ENCODE measurements at places on chromosomes 5 and 9.

- DNase-seq = no peak
Measured at GRCh38 chr5:88732181-88732633, 150.8 kb downstream of the MEF2C start.

GRCh38 chr5:91109634-91110033 is 273.5 kb downstream of the ARRDC3 start:
- DNase-seq = no peak

GRCh38 chr9:32644698-32645097 is 9.2 kb upstream of the TAF1L start:
- no peak for DNase-seq

GRCh38 chr9:123655681-123656423 is 274.1 kb downstream of the DENND1A start:
- no peak for DNase-seq

DNA sequence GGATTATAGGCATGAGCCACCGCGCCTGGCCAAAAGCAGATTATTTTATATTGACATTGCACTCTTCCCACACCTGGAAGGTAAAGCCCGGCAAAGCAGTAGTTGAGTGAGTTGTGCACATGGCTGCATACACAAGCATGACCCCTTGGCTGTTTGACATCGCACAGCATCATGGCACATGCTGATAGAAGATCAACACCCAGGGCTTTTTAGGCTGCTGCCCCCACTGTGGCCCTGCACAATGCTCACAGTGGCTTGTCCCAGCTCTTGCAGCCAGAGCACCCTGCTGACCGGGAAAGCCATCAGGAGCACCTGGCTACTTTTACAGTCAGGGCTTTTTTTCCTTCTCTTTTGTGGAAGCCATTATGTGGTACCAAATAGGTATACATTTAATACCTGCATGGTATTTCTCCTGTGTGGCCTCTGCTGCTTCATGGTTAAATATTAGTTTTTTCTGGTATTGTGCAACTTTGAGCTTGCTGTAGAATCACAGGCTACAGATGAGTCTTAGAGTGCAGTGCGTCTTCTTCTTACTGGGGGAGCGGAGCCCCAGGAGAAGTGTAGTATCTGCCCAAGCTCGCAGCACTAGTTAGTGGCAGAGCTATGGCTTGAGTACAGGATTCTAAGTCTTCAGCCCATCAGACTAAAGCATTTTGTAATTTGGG is 264.5 kb downstream of the AOPEP start:
- no peak for DNase-seq

DNA sequence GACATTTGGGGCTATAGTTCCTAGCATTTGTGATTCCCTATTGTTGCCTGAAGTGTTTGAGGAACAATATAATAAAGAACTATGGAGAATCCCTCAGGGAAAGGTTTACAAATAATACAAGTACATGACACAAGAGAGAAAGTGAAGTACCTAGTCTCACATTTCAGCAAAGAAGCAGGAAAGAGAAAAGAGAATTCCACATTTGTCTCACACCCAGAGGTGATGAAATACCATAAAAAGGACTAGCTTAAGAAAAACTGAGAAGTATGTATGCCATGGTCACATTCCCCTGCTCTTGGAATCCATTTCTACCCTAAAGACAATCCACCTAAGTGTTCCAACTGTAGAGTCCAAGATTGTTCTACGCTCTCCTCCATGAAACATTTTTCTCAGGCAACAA is 79.0 kb upstream of the TARS1 start:
- DNase-seq = no peak

DNA sequence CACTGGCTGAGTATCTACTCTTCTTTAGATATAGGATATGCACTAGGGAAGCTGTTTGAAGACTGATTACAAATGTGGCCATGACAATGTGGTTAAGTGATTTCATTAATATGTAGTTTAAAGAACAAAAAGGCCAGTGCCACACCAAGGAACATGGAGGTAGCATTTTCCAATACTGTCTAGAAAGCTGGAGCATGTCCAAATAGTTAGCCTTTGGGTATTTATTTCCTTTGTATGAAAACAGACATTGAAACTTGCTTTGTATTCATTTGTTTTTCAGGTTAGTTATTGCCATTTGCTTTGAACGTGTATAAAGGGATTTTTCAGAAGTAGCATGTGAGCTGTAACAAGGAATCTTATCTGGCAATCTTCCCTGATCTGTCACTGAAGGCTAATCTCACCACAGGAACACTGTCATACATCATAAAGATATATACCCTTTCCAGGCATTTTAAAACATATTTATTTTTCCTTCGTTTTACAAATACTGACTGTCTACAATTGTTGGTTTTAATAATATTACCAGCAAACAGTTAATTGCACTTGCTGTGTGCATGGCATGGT is 93.4 kb downstream of the PLPPR1 start:
- DNase-seq = no peak

DNA sequence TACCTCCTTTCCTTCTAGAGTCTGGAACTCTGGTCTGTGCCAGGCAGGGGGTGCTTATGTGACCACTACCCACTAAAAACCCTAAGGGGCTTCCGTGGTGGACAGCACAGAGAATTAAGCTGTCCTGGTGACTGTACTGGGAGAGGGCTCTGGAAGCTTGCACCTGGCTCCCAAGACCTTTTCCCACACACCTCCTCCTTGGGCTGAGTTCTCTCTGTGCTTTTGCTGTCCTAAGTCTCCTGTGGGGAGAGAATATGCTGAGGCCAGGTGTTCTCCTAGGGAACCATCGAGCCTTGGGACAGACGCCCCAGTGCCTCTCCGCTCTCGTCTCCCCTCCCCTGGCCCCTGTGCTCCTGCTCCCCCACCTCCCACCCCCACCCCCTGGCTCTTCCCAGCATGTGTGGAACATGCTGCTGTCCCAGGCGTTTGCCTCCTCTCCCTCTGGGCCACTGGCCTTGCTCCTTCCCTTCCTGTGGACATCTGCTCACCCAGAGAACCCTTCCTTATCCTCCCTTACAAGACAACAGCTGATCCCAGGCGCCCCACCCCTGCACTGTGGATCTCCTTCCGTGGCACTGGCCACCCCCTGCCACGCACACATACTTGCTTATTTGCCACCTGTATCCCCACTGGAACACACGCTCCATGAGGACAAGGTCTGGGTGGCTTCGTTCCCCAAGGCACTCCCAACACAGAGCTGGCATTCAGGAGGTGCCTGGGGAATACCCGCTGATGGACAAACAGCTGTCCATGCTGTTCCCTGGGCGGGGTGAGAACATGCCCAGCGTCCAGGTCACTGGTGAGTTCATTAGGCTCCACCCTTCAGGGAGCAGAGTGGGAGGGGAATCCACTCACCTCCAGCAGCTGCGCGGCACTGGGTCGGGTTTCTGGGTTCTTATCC is 83.0 kb downstream of the STK10 start:
- no peak for DNase-seq

DNA sequence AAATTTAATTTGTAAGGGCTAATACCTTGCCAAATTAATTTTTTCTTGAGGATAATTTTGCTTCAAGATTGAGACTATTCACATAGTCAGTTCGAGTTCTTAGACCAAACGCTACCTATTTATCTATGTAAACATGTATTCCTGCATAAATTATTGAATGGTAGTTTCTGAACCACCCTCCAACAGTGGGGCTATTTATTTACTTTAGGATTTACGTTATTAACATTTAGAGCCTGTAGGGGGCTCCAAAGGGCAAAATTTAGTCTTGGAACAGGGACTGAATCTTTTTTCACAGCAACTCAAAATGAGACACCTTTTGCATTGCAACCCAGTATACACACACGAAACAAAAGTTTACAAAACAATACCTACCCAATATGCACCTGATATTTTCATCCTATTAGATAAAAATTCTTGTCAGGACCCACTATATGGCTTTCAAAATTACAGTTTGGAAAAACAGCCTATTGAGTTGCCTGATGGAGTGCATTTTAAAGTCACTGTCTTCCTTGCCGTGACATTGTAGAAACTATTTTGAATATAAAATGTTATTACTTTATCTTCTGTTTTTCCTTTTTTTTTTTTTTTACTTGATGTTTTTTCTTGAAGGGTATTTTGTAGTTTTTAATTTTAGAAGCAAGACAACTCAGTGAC is 47.1 kb upstream of the POU4F3 start:
- DNase-seq = no peak

DNA sequence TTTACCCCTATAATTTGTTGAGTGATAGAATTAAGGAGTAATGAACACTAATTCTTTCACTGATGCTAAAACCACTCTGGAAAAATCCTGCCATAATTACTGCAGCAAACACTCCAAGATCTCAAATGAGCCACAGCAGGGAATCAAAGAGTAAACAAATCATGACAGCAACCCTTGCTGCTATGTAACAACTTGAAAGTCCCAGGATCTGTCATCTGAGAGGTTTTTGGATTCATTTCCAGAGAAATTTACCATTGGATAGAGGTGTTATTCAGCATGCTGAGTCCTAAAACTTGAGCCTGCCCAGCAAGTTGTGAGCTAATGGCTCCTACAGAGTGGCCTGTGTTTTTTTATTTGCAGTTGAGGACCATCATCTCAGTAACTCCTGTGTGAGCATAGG is 59.2 kb downstream of the PRLR start:
- no peak for DNase-seq

GRCh38 chr5:99621772-99622681 is 693.2 kb upstream of the CHD1 start:
- DNase-seq = no peak

- DNase-seq = no peak
Measured at GRCh38 chr5:72194846-72195245, 87.6 kb downstream of the MAP1B start.

DNA sequence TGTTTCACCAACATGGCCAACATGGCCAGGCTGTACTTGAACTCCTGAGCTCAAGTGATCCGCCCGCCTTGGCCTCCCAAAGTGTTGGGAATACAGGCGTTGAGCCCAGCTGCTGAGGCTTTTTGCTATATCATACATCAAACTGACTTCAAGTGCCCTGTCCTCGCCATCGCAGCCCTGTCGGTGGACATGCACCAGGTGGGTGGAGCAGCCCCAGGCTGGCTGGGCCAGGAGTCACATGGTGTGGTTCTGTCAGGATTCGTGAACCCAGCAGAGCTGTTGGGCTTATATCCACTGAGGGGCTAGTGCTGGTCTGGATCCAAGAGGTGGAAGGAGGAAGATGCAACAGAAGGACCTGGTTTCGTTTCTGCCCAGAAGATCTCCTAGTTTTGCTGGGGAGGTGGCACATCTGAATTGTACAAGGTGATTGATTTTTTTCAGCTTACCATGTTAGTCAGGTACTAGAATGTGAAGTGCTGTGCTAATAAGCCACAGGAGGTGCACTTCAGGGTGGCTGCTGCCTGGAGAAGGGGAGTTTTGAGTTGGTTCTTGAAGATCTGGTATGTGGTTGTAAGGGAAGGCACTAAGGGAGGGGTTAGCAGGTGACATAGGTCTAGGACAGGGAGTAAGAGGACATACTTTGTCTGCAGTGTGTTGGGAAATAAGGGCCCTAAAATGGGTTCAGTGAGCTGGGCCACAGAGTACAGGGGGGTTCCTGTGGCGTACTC is 16.1 kb downstream of the PCBD2 start:
- DNase-seq = no peak

DNA sequence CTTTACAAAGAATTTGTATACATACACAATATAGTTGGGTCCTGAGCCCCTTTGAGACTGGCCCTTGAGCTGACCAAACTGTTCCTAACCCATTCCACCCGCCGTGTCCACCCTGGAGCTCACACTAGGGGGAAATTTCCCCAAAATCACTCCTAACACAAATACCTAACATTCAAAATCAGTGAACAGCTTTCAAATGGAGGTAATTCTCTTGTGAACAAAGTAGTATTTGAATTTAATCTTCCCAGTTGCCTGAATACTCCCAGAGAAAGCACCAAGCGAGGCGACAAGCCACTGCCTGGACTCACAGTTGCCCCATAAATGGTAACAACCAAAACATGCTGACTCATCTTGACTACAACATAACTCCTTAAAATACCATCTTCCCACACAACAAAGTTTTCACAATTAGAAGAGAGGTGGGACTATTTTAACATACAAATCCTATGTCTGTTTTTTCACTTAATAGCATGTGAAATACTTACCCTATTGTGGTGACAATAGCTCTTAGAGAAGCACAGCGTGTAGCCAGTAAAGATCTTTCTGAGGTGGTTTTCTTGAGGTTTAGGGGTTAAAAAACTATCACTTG is 31.7 kb upstream of the SCAMP1 start:
- no peak for DNase-seq

All from stimulated activated CD8-positive, alpha-beta memory T cell treated with anti-CD3 and anti-CD28 coated beads, Interleukin-2, amount 100 ng/mL, for 1 hour (primary cell).